ENCODE measurements at places on chromosomes 2 and 18.
A peak's percentile ranks its signal among the peaks of the same experiment; 100 is the strongest.

GRCh38 chr2:29000481-29000880 is 19.4 kb downstream of the TOGARAM2 start:
- DNase-seq: no peak

GRCh38 chr2:175557810-175558377 is 376.4 kb upstream of the ATP5MC3 start:
- DNase-seq: peak; percentile 9

- DNase-seq: no peak
Observed at GRCh38 chr2:234996069-234996940, 44.5 kb downstream of the SH3BP4 start.

GRCh38 chr2:46943881-46944798 is 28.5 kb upstream of the MCFD2 start:
- DNase-seq: no peak

DNA sequence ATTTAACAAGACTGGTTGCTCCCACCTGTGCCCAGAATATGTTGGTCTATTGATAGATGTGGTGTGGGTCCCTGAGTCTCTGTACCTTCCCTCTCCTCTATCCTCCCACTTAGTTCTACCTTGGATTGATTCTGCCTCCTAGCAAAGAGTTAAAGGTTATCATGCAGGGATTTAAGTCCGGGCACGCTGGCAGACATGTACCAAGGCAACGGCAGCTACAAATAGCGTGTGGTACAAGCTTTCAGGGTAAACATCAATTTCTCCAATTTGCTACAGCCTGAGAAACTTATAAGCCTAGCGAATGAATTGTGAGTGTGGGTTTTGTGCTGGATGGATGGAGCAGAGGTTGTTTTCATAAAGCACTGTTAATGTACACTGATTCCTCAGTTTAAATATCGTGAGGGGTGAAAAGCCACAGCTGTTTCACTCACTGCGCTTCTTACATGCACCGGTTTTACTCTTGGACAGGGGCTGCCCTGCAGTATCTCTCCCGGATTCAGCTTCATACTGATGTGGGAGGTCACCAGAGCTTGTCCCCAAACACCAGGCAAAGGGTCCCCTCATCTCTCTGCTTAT is 289.8 kb downstream of the ICOS start:
- no peak for DNase-seq

GRCh38 chr2:138658187-138658894 is 121.8 kb downstream of the NXPH2 start:
- DNase-seq: no peak

- no peak for DNase-seq
Observed at GRCh38 chr2:144096531-144096930, 423.4 kb downstream of the ZEB2 start.

- no peak for DNase-seq
Observed at GRCh38 chr18:56443166-56443907, 195.1 kb downstream of the TXNL1 start.

DNA sequence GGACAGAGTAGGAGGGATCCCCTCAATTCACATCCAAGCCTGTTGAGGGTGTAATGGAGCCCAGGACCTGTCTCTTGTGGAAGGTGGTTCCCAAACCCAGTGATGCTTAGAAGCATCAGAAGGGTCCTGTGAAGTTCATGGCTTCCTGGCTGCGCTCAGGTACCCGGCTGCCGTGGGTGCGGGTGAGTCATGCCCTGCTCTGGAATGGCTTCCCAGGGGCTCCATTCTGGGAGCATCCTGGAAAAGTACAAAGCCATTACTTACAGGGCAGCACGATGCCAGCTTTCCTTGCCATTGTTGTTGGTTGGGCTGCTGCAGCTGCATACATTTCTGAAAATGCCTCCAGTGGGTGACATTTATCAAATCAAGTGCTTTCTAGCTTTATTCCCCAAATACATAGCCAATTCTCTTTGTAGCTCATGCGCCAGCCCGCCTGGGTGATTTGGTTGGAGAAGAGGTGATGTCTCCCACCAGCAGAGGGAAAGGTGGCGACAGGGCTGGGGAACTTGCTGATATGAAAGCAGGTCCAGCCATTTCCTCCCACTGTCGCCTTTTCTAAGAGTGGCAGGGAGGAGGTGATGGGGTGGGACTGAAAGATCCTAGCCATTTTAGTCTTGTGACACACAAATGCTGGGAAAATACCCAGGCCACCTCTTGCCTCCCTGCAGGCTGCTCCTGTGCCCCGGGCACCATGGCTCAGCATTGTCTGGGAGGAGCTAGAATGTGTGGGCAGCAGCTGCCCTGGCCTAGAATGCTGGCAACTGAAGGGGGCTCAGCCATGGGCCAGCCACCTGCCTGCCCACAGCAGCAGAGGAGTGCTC is 65.9 kb upstream of the HPCAL1 start:
- no peak for DNase-seq

All from NCI-H2171 treated with DMSO at 0.1 percent for 48 hours (cell line).